ENCODE measurements at places on chromosomes 12 and 14.

- DNase-seq = peak; percentile 14
Observed at GRCh38 chr12:51886021-51886710, 1.7 kb upstream of the ANKRD33 start.

- no peak for DNase-seq
Observed at GRCh38 chr12:109463756-109464155, 13.3 kb downstream of the KCTD10 start.

GRCh38 chr12:80313209-80313608 is 130.8 kb upstream of the PTPRQ start:
- DNase-seq = no peak

DNA sequence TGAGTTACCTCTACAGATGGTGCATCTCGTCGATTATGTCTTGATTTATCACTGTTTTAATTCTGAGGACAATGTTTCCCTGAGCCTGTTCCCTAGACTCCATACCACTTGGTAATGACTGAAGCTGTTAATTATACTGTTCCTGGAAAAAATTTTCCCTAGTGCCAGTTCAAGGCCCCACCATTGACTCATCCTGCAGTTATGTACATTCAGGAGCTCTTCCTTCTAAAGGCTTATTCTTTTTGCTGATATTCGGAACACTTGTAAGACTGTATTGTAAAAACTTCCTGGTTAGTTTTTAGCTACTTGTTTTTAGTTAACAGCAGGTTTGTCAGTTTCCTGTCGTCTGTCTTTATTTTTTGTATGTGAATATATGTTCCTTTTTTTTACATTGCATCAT is 30.4 kb upstream of the PPP2R5E start:
- no peak for DNase-seq

- DNase-seq = no peak
Observed at GRCh38 chr14:74650927-74651686, 39.1 kb upstream of the LTBP2 start.

GRCh38 chr12:85759091-85759490 is 77.1 kb downstream of the RASSF9 start:
- DNase-seq = no peak

DNA sequence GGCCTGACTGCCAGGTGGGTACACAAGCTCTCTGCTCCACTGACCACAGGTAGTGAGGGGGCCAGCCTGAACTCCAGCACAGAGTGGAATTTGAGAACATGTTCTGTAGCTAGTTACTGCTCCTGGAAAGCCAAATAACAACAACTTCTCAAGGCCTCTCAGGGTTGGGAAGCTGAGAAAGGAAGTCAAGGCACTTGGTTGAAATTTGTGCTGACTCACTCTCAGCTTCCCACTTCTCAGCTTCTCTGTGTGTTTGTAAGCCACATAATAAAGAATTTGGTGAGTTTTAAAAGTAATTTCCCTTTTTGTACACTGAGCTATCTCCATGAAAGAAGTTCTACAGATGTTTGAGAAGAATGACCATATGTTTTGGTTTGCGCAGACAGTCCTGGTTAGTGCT is 234.9 kb downstream of the KTN1 start:
- no peak for DNase-seq

DNA sequence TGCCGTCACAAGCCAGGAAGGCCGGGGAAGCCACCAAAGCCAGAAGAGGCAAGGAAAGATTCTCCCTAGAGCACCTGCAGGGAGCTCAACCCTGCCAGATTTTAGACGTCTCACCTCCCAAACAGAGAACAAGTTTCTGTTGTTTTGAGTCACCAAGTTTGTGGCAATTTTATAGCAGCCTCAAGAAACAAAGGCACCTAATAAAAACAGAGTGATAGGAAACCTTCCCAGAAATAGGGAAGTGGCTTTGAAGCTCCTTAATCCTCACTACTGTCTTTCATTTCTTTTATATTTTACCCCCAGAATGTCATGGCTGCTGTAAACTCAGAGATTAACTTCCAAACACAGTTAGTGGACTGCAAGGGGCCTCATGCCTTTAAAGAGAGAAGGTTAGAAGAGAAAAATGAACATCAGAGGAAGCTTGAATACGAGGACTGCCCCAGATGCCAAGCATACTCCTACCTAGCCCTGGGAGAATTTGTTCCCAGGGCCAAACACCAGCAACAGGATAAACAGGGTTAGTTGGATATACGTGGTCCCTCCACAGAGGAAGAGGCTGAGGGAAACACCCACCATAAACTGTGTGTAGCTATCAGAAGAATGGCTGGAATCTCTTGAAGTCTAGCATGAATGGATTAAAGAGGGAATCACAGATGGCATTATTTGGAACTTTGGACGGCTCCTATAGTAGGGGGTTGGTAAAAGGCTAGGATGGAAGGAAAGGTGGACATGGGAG is 148.3 kb downstream of the KCNA5 start:
- no peak for DNase-seq

GRCh38 chr12:34334538-34334937 is 312.2 kb downstream of the ALG10 start:
- DNase-seq = no peak

DNA sequence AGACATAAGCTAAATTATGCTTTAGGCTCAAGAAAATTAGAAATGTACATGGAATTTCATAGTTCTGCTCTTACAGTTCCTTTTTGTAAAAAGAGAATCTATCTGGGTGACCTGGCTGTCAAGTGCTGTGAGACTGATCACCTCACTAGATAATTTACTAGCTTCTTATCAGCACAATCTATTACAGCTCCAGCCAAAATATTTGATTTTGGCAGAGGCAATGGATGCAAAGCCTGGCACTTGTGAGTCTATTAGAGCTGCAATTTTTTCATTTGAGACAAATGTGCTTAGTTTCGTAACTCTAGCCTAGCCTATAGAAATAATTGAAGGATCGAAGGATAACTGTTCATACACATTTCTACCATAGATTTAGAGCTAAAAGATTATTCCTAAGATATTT is 927.5 kb downstream of the SLC6A15 start:
- DNase-seq = no peak

DNA sequence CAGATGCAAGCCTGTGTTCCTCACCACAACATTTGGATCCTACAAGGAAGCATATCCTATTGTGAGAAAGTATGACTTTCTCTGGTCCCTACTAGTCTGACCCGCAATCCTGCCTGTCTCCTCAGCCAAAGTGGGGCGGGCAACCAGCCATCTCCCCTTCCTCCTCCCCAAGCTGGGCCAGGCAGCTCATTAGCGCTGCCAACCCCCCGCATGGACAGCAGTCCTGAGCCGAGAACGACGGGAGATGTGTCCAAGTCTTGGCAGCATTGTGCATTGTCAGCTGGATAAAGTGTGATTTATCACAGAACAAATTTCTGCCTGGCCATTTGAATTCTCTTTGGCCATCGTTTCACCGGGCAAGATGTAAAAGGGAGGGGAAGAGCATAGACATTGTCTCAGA is 139.4 kb downstream of the SLC15A4 start:
- DNase-seq = no peak

- no peak for DNase-seq
Observed at GRCh38 chr14:94836849-94837248, 66.9 kb upstream of the GSC start.

DNA sequence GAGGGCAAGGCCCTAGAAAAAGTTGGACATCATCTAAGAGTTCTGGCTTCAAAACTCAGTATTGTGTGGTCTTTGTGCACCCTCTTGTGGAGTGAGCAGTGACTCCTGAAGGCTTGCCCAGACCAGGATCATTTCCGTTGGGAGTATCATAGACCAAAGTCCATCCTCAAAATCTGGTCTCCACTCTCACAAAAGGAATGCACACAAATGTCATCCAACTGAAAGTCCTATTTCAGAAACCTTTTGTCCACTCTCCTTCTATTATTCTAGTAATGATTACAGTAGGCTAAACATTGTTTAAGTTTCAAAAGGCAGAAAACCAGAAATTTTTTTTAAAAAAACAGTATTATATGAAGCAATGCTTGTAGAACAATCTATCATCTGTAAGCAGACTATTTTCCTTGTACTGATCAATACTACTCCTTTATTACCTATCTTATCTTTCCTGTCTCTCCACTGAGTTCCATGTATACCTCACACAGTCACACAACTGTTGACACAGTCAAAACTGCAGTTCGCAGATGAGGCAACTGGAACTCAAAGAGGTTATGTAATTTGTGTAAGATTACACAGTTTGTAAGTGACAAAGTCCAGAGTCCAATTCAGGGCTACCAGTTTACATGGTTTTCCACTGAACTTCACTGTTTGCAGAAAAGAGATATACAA is 41.4 kb downstream of the COX16 start:
- DNase-seq = no peak

- DNase-seq = no peak
Observed at GRCh38 chr12:113070117-113070906, 13.8 kb downstream of the DTX1 start.

DNA sequence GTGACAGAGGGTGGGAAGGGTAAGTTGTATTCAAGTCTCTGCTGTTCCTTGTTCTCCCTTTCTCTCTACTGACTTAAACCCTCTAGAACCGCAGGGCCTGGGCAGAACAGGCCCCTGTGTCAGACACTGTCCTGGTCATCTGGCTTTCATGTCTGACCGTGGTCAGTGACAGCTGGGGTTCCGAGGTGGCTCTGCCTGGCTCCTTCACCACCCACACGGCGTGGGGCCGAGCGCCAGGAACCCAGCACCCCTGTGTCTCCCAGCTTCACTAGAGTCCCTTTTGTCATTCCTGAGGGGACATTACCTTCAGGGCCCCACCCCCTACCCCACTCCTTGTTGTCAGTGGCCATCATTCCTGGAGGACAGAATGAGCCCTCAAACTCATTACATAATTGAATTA is 168.9 kb downstream of the ADGRD1 start:
- DNase-seq = no peak

DNA sequence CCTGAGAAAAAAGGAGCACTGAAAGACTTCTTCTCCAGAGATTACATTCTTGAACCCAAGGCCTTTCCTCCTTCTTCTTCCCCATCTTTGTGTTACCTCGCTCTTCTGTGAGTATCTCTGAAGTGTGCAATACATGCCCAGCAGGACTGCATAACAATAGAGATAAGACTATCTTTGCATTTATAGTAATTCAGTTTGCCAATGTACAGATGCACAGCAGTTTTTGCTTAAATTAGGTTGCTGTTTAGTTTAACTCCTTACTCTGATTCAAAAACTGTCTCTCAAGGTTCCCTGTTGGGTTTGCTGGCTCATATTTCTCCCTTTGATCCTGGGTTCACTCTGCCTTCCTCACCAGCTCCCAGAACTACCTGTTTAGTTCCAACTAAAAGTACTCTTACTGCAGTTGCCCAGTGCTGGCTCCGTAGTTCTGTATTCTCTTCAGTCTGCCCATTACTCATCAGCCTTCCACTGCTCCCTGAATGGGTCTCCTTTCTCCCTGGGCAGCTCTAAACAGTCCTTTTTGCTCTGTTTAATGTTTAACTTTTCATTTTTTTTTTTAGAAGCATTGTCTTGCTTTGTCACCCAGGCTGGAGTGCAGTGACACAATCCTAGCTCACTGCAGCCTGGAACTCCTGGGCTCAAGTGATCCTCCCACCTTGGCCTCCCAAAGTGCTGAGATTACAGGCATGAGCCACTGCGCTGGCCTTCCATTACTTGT is 180.6 kb upstream of the CAND1 start:
- DNase-seq = no peak

GRCh38 chr14:31118892-31119291 is 88.7 kb downstream of the HECTD1 start:
- no peak for DNase-seq

- DNase-seq = no peak
Observed at GRCh38 chr12:28178775-28179174, 11.5 kb upstream of the CCDC91 start.

DNA sequence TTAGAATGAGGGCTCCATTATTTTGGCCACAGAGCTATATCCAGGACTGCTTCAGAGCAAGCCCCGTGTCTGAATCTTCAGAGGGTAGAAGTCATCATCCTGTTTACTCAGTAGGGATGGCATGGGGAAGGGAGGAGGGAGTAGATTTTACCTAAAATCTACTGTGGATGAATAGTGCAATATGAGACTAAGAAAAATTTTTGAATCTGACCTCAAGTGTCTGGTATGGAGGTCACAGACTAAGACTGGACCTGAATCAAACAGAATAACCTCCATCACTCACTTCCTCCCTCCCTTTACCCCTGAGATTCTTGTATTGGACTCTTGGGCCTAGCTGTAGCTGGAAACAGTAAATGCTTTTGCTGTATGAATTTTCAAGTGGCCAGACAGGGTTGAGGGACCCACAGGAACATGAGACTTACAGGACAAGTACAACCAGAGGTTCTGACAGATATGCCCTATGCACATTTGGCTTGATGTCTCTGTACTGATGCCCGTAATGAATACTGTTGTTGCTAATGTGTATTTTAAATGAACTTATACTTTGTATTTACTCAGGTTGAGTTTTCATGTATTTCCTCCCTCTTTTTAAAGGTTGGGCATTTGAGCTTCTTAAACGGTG is 78.5 kb downstream of the CCDC91 start:
- no peak for DNase-seq

- DNase-seq = no peak
Observed at GRCh38 chr14:46259536-46259935, 392.0 kb downstream of the RPL10L start.

DNA sequence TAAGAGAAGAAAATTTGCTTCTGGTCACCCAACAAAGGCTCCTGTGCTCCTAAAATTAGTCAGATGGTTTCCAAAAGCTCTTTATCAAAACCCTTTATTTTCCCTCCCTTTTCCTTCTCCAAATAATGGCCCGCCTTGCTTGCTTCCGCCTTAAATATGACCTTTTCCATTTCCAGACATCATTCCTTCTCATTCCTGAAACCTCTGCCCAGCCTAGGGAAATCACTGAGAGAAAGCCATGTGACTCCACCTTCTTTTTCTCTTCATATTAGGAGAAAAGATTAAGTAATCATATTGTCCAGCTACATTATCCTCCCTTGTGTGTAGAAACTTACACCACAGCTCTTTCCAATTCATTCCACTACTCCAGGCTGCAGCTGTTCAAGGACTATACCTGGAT is 75.7 kb upstream of the GPHB5 start:
- DNase-seq = no peak

GRCh38 chr14:77498120-77498979 is at the start of gene ISM2:
TSS of gene ISM2 (minus strand) at chr14:77498816. CDS start at chr14:77498793, 23 bp downstream.
- peak; percentile 31 for DNase-seq

- DNase-seq = no peak
Observed at GRCh38 chr14:73842201-73842600, 9.4 kb upstream of the PTGR2 start.

- DNase-seq = no peak
Observed at GRCh38 chr12:30977124-30977523, 50.6 kb downstream of the TSPAN11 start.

GRCh38 chr14:60355768-60356167 is 106.7 kb downstream of the PPM1A start:
- DNase-seq = no peak

DNA sequence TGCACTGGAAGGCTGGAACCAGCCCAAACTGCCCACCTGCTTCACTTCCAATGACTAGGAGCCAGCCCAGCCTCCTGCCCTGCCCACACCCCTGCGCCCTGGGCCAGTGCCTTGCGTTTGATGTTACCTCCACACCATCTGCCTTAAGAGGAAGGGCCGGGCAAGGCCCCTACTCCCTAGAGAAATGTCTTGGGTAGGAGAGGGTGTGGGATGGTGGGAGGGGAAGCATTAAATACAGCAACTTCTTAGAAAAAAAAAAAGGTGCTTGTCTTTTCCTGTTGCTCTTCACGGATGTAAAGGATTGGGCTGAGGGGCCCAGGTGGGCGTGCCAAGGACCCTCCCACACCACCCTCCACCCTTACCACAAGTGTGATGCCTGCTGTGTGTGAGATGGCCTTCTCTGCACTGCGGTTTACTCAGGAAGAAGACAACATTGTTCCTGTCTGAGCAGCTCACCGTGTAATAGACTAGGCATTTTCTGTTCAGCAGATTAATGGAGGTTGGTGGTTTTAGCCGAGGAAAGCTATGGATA is 99.9 kb downstream of the NINJ2 start:
- DNase-seq = no peak

All from stimulated activated CD4-positive, alpha-beta T cell treated with anti-CD3 and anti-CD28 coated beads, Interleukin-15, amount 100 ng/mL, for 48 hours (primary cell).